ENCODE measurements at places on chromosomes 7 and 10.

GRCh38 chr7:25944777-25945515, 207.1 kb upstream of the NFE2L3 start:
- no peak for DNase-seq

- DNase-seq: no peak
These were observed 48.5 kb downstream of the RASGEF1A start for GRCh38 chr10:43218206-43218950.

DNA sequence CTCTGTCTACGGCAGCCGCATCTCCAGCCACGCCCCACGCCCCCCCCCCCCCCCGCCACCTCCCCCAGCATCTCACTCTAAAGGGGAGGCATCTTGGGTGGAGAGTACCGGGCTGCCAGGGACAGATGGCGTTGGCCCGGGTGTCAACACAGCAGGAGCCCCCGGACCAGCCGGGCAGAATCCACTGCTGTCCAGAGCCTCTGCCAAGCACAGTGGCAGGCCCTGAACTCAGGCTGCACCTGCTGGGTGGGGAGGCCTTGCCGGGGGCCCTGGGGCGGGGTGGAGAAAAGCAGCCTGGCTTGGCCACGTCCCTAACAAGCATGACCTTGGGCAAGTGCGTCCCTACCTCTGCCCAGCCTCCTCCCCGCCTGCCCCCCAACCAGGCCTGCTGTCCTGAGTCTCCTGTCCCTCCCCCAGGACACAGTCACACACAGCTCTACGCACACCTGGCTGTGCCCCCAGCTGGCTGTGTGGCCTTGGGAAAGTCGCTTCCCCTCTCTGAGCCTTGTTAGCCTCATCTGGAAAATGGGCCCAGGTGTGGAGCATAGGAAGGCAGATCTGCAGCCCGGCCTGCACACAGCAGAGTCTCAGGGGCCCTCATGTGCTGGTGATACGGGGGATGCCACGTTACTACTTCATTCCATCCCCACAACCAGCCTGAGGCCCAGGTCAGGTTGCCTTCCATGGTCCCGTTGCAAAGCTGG, 45.2 kb downstream of the MICALL2 start:
- no peak for DNase-seq

DNA sequence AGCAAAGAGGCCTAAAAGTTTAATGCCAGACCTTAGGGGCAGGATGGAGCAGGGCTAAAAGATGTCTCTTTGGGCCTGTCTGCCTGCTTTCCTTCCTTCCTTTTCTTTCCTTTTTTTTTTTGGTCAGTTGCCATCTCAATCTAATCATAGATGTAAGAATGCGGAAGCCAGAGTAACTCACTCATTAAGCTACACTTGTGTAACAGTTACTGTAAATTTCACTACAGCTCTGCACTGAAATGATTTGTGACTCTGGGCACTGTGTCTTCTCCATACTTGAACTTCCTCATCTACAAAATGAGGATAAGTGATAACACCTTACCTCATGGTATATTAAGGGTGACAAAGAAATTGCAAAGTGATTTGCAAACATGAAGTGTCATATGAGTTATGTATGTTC, 75.5 kb upstream of the AGK start:
- DNase-seq: no peak

GRCh38 chr7:51354897-51355296, 38.3 kb upstream of the COBL start:
- DNase-seq: no peak

- DNase-seq: no peak
These were observed 65.7 kb upstream of the NOBOX start for GRCh38 chr7:144468990-144469732.

GRCh38 chr7:148982654-148983199, 45.6 kb downstream of the PDIA4 start:
- no peak for DNase-seq

- DNase-seq: no peak
These were observed 138.4 kb downstream of the BICC1 start for GRCh38 chr10:58651040-58651439.

DNA sequence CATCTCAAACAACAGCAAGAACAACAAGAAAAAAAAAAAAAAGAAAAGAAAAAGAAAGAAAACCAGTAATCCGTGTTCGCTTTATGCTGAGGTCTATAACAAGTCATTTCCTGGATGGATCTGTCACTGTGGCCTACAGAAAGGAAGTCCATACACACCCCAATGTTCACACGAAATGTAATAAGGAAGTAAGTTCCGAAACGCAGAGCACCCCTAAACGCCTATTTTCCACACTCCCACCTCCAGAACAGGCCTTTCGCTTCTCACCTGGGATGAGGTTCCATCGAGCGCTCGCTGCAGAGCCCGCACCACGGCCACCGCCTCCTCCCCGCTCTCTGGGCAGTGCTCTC, 735 bp downstream of the ZNF394 start:
- no peak for DNase-seq

GRCh38 chr7:91191771-91192170, 72.5 kb upstream of the FZD1 start:
- DNase-seq: no peak

GRCh38 chr7:39304178-39304577, 262.0 kb upstream of the YAE1 start:
- DNase-seq: no peak

- no peak for DNase-seq
These were observed 199.2 kb downstream of the JCAD start for GRCh38 chr10:29860166-29860565.

- no peak for DNase-seq
These were observed 119.3 kb upstream of the SEC61G start for GRCh38 chr7:54878339-54878738.

GRCh38 chr7:155377838-155378579, 79.9 kb upstream of the EN2 start:
- no peak for DNase-seq

GRCh38 chr10:17735166-17735941, 16.6 kb upstream of the TMEM236 start:
- DNase-seq: no peak

DNA sequence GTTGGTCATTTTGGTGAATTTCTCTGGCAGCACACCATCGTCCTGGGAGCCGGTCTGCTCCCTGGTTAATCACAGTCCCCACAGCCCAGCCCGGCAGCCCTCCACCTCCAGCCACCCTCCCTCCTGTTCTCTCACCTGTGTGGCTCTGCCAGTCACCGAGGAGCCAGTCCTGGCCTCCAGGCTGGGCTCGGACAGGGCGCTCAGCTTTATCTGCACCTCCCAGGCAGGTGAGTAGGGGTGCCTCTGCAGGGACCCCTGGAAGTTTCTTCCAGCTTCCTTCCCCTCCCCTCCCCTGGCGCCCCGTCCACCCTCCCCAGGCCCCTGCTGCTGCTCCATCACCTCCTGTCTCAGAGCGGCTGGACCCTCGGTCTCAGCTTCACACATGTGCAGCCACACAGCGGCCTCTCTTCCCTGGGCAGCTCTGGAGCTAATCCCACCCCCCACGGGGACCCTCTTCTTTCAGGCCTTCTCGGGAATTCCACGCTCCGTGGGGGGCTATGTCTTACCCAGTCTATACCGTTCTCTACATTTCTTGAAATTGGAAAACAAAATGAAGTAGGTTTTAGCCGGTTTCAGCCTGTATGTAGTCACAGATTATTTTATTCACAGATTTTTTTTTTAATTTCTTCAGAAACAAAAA, 213.9 kb upstream of the PPP2R2D start:
- no peak for DNase-seq

DNA sequence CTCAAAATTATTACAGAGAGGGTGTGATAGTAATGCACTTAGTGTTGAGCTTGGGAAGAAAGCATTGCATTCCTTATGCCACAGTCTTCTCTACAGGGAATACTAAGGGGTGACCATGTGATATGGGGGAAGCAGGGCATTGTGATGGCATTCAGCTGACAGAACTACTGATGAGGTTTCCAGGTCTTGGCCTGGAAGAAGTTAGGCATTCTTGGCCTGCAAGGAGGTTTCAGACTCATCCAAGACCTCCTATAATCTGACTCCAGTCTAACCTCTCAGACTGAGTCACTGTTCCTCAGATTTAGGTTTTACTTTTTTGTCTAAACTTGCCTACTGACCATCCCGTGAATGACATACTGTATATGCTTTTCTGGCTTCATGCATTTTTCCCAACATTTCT, 7.9 kb downstream of the STMP1 start:
- no peak for DNase-seq

DNA sequence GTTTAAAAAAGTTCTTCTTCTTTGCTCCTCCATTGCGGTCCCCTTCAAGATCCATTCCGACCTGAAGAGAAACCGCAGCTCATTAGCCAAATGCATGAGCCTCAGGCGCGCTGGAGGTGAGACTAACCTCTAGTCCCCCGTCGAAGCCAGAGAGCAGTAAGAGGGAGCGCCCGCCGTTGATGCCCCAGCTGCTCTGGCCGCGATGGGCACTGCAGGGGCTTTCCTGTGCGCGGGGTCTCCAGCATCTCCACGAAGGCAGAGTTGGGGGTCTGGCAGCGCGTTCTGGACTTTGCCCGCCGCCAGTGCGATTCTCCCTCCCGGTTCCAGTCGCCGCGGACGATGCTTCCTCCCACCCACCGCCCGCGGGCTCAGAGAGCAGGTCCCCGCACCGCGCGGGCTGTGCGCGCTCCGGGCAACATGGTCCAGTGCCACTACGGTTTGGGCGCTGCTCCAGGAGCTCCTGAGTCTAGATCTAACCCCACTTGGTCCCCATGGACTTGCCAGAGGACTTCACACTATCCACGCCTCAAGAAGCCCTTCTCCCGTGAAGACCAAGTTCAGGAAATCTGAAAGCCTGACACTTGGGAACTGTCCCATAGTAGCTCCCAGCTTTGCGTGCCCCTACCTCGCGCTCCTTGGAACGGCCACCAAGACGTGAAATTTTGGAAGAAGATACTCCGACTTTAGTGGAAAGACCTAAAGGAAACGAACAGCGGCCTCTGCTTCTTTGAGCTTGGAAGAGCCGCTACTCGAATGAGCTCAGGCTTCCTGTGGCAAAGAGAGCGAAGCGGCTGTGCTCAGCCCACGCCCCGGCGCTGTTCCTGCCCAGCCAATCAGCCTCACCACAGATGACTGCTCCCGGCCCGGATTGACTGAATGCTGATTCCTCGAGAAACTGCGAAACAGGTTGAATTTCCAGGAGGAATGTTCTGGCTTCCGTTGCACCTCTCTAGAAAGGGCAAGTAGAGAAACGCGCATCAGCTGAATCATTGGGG, at the start of gene ABCB1:
Gene ABCB1, minus strand, starts transcription at position 755 of the 995 bp plus-strand sequence. Its CDS starts 700 bp downstream, at position 55.
- peak; percentile 30 for DNase-seq

DNA sequence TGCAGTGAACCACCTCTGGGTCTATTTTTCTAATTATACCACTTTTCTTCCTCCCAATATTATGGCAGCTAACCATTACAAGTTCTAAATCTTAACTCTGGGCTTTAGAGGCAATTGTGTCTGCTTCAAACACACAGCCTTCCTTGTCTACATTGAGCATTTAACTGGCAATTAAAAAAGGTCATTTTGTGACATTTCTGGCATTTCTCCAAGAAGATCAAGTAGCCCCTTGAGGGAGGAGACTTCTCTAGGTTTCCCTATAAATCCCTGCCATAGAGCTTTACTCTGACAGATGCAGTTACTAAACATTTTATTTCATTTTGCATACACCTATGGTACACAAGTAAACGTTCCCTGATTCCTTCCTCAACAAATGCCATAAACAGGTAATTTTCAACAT, 33.4 kb upstream of the FAM133B start:
- DNase-seq: no peak

DNA sequence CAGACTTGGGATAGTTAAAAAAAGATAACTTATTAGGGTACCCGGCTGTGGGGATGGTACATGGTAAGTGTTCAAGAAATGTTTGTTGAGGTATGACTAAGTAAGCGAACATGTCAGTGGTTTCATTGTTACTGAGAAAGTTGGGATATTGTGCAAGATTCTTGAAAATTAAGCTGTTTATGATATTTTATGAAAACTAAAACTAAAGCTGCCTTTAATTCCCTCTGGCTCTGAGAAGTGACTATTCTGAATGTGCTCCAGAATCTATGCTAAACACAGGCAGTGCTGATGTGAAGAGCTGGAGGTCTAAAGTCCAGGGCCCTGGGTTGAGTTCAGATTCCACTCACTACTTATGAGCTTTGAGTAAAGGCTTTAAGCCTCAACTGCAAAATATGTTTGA, 72.9 kb downstream of the AOAH start:
- DNase-seq: no peak

GRCh38 chr10:79101560-79102497, 33.1 kb downstream of the ZMIZ1 start:
- no peak for DNase-seq

GRCh38 chr7:45031829-45032228, 31.8 kb downstream of the CCM2 start:
- no peak for DNase-seq

GRCh38 chr10:27531336-27531847, 27.3 kb downstream of the RAB18 start:
- no peak for DNase-seq

DNA sequence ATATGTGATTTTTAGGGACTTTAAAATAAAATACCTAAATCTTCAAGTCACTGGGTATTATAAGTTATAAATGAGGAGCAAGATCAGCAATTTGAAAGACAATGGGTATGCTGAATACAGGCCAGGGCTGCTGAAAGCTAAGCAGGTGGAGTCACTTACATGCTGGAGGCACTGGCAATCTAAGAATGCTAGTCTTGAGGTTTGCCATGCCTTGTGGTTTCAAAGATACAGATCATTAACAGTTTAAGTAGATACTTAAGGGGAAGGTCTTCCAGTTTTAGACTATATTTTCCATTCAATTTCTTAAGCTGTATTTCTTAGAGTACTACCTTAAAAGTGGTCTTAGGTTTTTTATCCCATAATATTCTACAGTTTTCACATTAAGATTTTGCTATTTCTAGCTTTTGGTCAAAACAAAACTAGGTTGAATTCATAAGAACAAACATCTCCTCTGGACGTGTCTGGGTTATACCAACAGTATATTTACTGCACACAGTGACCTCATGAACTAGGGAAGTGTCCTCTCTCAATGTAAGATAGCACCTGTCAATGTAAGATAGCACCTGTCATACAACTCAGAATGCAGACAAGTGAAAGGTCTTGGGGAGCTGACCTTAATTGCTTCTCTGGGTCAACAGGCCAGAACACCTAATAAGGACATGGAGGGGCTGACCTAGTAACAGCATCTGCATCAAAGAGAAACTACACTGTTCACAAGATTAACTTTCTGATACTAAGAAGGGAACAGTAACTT, 2.0 kb downstream of the SRI start:
- DNase-seq: no peak

- DNase-seq: no peak
These were observed 63.6 kb upstream of the HGF start for GRCh38 chr7:81833401-81833800.

GRCh38 chr10:80672613-80673012, 134.9 kb downstream of the SH2D4B start:
- DNase-seq: no peak

- DNase-seq: no peak
These were observed 11.4 kb downstream of the KDM7A start for GRCh38 chr7:140165422-140165821.
